Activated naive CD4-positive, alpha-beta T cell treated with anti-CD3 and anti-CD28 coated beads, Interleukin-2, amount 50 U/mL, for 72 hours (primary cell): ENCODE measurements at places on chromosomes 1 and 21.

- peak; percentile 46 for DNase-seq
Observed at GRCh38 chr1:110606657-110607535, 738 bp upstream of the KCNA2 start.

DNA sequence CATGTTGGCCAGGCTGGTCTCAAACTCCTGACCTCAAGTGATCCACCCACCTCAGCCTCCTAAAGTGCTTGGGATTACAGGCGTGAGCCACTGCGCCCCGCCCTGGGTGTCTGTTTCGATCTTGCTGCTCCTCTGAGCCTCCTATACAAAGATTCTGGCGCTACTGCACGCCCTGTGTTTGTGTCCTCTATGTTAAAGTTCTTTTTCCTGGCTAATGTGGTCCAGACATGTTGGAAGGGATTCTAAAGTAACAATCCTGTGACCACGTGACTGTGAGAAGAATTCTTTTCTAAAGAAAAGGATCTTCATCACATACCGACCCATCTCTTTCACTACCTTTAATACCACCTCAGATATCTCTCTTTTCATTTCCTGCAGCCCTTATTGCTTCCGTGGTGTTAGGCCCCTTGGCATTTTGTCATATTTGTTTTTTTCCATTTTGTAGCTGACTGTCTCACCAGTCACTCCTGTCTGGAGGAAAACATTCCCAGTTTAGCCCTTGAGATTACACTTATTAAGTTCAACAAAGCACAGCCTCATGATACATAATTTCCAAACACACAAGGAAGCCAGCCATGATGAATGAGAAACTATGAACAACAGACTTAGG lies 27.2 kb upstream of the ENO1 start:
- DNase-seq, result no peak

DNA sequence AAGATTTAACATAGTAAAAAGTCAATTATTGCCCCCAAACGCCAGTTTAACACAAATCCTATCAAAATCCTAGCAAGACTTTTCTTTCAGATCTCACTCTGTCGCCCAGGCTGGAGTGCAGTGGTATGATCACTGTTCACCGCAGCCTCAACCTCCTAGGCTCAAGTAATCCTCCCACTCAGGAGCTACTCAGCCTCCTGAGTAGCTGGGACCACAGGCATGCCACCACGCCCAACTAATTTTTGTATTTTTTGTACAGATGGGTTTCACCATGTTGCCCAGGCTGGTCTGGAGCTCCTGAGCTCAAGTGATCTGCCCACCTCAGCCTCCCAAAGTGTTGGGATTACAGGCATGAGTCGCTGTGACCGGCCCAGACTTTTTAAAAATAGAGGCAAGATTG lies 4.8 kb downstream of the SNIP1 start:
- DNase-seq, result no peak

GRCh38 chr1:182587666-182588499 lies 1.2 kb downstream of the RNASEL start:
- DNase-seq, result no peak

- DNase-seq, result no peak
Observed at GRCh38 chr1:113903501-113904292, 902 bp downstream of the AP4B1 start.

DNA sequence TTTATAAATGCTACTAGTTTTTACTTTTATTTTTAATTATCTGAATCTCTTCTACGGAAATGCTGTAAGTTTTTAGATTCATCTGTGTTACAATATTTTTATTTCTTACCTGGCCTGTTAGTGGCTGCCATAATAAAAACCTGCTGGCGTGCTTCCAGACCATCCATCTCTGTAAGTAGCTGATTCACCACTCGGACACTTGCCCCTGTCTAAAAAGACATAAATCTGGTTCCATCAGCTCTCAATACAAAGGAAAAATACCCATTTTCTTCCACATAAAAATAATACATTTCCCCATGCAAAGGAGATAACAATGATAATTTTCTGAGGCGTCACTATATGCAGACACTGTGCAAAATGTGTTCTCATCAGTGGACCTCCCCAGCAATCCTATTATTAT lies 62.0 kb downstream of the NVL start:
- no peak for DNase-seq

GRCh38 chr1:81889166-81889565 lies 88.4 kb downstream of the ADGRL2 start:
- no peak for DNase-seq

GRCh38 chr21:15122241-15122640 lies 57.4 kb upstream of the NRIP1 start:
- no peak for DNase-seq

DNA sequence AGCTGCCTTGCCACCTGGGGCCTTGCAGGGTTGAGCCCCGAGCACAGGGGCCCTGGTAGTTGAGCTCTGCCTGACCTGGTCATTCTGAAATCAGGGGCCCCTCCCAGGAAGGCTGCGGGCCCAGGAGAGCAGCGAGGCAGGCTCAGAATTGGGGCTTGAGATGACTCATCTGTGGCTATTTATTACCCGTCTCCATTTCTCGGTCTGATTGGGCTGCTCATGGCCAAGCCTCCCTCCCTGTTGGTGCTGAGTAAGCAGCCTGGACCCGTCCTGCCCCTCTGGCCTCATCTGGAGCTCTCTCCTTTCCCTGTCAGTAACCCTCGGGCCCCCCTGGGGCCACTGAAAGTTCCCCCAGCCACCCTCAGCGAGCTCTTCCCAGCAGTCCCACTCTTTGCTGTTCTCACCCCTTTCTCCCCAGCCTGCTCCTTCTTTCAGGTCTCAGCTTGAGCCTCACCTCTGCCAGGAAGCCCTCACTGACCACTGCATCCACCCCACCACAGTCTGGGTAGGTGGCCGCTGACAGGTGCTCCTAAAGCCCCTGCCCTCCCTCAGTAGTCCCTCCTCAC lies 11.0 kb upstream of the TNFRSF8 start:
- peak; percentile 45 for DNase-seq

GRCh38 chr1:72636631-72637030 lies 354.3 kb upstream of the NEGR1 start:
- DNase-seq, result no peak

GRCh38 chr1:92486251-92487077 lies at the start of gene GFI1:
Gene GFI1, minus strand, starts transcription at chr1:92486925. Its CDS starts 3,438 bp downstream, at chr1:92483487.
- DNase-seq, result peak; percentile 88

DNA sequence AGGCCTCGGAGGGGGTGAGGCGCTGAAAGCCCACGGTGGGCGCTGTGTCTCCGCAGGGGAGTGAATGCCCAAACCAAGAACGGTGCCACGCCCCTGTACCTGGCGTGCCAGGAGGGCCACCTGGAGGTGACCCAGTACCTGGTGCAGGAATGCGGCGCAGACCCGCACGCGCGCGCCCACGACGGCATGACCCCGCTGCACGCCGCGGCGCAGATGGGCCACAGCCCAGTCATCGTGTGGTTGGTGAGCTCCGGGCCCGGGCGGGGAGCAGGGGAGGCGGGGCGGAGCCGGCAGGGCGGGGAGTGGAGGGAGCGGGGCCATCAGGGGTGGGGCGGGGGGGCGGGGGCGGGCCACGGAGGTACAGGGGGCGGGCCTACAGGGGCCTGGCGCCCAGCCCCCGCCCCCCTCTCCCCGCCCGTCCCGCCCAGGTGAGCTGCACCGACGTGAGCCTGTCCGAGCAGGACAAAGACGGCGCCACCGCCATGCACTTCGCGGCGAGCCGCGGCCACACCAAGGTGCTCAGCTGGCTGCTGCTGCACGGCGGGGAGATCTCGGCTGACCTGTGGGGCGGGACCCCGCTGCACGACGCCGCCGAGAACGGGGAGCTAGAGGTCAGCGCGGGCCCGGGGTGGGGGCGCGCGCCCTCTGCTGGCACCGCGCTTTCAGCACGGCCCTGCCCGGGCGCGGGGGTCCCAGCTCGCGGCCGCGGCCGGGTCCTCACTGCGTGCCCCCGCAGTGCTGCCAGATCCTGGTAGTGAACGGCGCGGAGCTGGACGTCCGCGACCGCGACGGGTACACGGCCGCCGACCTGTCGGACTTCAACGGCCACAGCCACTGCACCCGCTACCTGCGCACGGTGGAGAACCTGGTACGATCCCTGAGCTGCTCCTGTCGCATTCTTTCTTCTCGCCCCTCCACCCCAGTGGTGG lies 15.9 kb downstream of the ESPN start:
- DNase-seq, result no peak

DNA sequence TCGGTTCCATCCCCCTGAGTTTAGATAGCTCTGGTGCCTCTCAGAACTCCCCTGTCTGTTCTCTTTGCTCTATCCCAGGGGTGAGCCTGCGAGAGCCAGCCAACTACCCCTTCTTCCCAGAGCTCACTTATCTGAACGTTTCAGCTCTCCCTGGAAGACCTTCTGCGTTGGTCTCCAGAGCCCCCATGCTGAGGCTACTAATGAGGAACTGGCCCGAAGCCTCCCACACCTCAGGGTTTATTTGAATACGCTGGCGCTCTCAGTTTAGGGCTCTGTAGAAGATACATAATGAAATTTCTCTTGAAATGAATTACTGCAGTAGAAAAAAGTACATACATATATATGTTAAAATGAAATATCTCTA lies 43.5 kb downstream of the TCEANC2 start:
- no peak for DNase-seq

DNA sequence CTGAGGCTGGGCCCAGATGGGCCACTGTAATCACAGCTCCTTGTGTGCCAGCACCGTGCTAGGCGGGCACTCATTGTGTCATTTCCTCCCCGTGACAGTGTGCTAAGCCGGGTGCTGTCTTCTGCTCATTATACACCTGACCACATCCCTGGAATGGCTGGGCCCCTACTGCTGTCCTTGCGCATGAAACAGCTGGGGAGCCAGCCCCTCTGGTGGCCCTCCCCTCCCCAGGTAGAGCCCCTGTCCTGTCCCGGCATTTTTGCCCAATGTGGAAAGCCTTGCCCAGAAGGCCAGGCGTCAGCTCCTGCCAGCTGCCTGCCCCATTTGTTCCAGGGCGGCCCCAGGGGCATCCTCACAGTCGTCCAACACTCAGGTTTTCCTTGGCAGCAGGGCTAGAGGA lies 107.4 kb upstream of the CASZ1 start:
- no peak for DNase-seq

DNA sequence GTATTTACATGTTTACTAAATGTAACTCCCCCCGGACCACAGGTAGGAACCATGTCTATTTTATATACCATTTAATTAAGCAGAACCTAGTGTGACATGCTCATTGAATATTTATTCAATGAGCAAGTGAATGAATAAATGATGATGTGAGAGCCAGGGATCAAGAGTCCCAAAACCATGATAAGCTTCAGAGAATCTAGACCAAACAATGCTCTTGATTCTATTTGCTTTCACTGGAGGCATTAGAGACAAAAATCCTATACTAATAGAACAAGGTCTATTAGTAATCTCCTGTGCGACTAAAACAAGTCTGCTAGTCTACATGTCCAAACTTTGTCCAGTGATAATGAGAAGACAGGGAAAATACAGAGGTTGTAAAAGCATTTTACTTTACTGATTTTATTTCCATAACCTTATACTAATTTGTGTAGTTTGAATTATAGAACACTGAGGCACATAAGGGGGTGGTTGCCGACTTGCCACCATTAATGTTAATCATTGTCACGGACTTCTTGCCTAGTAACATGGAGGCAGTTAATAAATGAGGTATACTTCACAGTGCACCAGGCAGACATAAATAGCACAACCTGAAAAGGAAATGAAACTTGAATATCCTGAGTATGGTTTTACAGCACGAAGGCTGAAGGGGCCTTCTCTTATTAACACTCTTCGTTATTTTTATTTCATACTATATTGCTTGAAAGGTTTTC lies 69.8 kb downstream of the TBX15 start:
- no peak for DNase-seq

DNA sequence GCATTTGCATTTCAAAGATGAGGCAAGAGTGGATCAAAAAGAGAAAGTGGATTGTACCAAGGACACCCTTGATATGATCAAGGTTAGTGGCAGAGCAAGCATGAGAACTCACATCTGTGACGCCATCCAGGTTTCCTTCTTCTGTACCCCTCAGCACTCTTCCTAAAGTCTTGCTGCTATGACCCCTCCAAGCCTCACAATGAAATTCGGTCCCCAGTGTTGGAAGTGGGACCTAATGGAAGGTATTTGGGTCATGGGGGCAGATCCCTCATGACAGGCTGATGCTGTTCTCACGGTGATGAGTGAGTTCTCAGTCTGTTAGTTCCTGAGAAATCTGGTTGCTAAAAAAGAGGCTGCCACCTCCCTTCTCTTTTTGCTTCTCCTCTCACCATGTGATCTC lies 86.4 kb downstream of the PGM1 start:
- no peak for DNase-seq

DNA sequence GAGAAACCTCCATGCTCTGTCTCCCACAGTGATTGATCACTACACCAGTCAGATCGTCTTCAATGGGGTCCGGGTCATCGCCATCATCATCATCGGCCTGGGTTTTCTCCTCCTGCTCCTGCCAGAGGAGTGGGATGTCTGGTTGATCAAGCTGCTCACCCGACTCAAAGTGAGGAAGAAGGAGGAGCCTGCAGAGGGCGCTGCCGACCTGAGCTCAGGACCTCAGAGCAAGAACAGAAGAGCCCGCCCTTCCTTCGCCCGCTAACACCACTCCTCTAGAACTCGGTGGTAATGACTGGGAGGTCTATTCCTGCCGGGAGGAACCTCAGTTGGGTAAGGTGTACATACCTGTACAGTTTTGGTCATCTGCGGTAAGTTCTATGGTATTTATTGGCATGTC lies 50.3 kb upstream of the COA6 start:
- peak; percentile 65 for DNase-seq

DNA sequence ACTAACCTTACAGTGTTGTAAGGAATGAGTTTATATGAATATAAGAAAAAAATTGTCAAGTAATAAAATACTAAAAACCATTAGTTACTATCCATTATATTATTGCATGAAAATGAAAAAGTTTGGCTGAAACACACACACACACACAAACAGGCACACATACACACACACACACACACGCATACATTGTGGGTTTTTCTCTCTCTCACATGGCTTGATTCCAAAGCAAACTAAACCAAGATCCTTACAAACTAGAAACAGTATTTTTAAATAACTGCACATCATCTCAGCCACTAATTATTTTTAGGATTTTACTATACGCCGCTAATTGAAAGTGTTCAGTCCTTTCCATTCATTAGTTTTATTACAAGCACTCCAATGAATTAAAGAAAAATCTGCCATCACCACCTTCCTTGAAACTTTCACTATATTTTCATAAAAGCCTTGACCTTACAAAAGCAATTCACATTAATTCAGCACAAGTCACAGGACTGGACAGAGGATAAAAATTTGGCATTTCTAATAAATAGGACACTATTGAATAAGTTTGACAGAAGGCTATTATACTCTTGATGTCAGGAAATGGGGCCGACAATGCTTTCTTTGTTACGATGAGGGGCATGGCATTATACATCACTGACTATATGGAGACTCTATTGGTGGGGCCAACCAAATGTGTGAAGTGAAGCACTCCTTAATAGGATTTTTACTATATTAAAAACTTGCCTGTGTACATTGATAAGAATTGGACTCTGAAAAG lies 187.0 kb upstream of the ESRRG start:
- no peak for DNase-seq

GRCh38 chr1:29500041-29500440 lies 263.7 kb downstream of the PTPRU start:
- DNase-seq, result peak; percentile 42

- no peak for DNase-seq
Observed at GRCh38 chr1:103525114-103525606, 339 bp upstream of the RNPC3 start.

GRCh38 chr1:154608397-154609270 lies 648 bp upstream of the ADAR start:
- peak; percentile 40 for DNase-seq
